ENCODE measurements at places on chromosomes 2 and 18.
A peak's percentile ranks its signal among the peaks of the same experiment; 100 is the strongest.

DNA sequence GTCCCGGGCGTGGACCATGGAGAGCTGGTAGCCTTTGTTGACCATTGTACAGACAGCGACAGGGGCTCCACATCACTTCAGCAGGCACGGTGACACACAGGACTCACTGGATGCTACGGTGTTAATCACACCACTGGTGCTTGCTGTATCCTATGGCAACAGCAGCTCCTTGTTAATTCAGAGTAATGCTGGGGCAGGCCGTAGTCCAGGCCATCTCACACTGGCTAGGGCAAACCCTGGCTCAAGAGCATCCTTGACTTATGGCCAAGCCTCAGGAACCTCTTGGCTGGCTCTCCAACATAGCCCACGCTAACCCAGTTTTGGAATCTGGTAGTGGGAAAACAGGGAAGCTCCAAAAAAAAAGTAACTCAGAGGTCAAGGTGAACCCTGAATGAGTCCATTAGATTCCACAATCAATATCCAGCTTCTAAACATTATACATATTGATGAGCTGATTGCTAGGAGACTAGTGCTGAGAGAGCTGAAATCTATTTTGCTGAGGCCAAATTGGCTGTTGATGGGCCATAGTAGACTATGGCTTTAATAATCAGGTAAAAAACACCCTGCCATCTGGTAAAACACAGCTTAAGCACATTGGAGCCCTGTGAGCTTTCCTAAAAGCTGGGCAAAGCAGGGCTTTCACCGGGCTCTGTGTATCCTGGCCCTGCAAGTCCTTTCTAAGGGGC is 253.6 kb downstream of the PRKCE start:
- no peak for DNase-seq

DNA sequence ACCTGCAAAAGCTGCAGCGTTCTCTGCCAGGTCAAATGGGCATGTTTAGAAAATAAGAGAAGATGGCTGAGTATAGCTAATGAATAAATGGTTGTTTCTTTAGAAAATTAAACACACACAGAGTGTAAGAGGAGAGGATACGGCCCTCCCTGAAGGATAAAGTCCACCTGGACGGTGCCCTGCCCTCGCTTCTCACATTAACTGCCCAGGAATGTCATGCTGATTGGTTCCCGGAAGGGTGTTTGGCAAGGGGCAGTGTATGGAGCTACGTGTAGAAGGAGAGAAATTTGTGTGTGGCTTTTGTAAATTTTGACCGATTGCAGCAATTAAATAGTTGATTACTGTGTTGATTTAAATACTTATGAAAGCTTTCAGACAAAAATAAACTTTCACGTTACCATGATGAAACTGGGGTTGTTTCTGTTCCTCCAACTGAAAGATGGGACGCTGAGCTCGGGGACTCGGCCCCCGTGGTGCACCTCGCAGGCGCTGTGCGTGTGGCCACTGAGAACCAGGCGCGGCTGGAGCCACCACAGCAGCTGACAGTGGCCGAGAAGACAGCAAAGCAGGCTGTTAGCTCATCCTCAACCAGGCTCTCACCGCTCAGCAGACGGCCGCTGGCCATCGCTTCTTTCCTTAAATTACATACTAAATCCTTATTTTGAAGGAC is 22.7 kb downstream of the MPPE1 start:
- no peak for DNase-seq

GRCh38 chr2:10520154-10520553 is 72.0 kb upstream of the ODC1 start:
- DNase-seq: no peak

DNA sequence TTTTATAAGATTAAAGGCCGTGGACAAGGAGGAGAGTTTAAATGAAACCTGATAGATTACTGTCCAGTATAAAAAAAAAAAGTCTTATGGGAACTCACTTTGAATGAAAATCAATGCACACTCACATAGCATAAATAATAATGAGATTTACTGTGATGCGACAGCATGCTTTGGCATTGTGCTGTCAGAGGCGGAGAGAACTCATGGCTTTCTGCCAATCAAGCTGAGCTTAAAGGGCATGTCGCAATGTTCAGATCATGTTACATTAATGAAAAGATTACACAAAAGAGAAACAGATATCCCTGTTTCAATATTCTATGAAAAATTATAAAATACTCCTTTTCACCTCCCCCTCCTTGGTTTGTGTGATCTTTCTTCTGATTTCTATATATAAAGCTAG is 310.8 kb downstream of the ERBB4 start:
- DNase-seq: peak; percentile 61
